ENCODE measurements at places on chromosomes 2 and 18.

DNA sequence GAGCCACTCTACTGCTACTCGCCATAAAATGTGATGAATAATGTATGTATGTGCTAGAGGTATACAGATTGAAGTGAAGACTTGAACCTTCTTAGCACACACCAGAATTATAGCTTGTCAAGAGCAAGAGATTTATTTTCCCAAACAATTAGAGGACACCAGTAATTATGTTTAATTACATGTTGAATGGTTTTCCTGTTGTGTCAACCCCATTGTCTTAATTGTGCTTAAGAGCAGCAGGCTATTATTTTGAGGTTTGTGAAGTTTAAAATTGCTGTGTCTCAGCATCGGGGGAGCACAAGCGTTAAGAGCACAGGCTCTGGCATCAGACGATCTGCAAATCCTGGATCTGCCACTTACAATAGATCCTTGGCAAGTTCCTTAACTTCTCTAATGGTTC, 29.0 kb downstream of the KIF5C start:
- no peak for DNase-seq

GRCh38 chr2:127650785-127651380, 4.9 kb downstream of the GPR17 start:
- no peak for DNase-seq

DNA sequence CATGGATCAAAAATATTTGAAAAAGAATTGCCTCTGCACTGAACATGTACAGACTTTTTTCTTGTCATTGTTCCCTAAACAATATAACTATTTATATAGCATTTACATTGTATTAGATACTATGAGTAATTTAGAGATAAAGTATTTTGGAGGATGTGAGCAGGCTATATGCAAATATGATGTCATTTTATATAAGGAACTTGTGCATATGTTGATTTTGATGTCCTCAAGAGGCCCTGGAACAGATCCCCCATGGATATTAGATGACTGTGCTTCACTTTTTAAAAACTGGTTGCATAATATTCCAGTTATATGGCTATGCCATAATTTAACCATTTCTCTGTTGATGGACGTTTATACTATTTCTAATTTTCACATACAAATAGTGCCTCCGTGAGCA, 16.5 kb downstream of the LCLAT1 start:
- no peak for DNase-seq

- DNase-seq, result no peak
Observed at GRCh38 chr2:50546790-50547189, 485.1 kb downstream of the NRXN1 start.

- no peak for DNase-seq
Observed at GRCh38 chr2:84649487-84650142, 133.3 kb downstream of the DNAH6 start.

GRCh38 chr2:217162533-217162932, 302.7 kb upstream of the TNP1 start:
- DNase-seq, result no peak

GRCh38 chr18:61572871-61573270, 239.6 kb downstream of the CDH20 start:
- DNase-seq, result no peak

DNA sequence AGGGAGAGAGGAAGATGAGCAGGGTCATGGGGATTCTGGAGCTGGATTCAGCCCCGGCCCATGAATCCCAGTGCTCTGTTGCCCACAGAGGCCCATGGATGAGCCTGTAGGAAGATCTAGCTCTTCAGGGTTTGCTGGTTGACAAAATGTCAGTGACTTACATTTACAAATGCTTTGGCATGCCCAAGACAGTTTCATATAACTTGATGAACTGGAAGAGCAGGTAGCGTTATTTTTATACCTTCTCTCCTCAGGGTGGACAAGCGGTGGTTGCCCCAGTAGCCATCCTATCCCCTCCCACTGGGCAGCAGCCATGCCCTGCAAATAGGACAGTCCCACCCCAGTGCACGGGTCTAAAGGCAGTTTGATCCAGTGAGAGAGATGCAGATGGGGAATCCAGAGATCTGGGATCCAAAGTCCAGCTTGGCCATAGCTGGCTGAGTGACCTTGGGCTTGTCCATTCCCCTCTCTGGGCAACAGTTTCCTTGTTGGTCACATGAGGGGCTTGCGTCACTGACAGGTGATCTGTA, 21.5 kb upstream of the KCNK3 start:
- DNase-seq, result no peak

GRCh38 chr2:38129481-38129880, 53.5 kb upstream of the CYP1B1 start:
- DNase-seq, result no peak
